ENCODE measurements at places on chromosomes 3 and 15. TPM values are rescaled to one million over a fixed set of nuclear protein-coding genes. Genes with fewer than 3 reads are reported as not detected.

GOLGA8Q gene
- 0.52 TPM for polyA plus RNA-seq

APOD gene
- polyA plus RNA-seq = not detected

CCDC9B gene
- 0.46 TPM for polyA plus RNA-seq

COL6A5 gene
- not detected for polyA plus RNA-seq

DOCK3 gene
- 0.08 TPM for polyA plus RNA-seq

PLCH1 gene
- polyA plus RNA-seq = not detected

MAP6D1 gene
- not detected for polyA plus RNA-seq

C3orf85 gene
- polyA plus RNA-seq = not detected

SLC9C1 gene
- polyA plus RNA-seq = not detected

CSPG4 gene
- 0.12 TPM for polyA plus RNA-seq

CD200R1 gene
- 1.7 TPM for polyA plus RNA-seq

GOLGA6L4 gene
- not detected for polyA plus RNA-seq

LRRC31 gene
- polyA plus RNA-seq = not detected

TRPM1 gene
- polyA plus RNA-seq = not detected

EPHB1 gene
- 0.45 TPM for polyA plus RNA-seq

TRMT10C gene
- 33.6 TPM for polyA plus RNA-seq

TMEM207 gene
- not detected for polyA plus RNA-seq

CIDEC gene
- not detected for polyA plus RNA-seq

CAND2 gene
- 1.3 TPM for polyA plus RNA-seq

RNF111 gene
- 10.8 TPM for polyA plus RNA-seq

KBTBD13 gene
- polyA plus RNA-seq = not detected

ZPLD1 gene
- polyA plus RNA-seq = not detected

SEMA6D gene
- not detected for polyA plus RNA-seq

ZBBX gene
- polyA plus RNA-seq = not detected
